Stimulated activated CD4-positive, alpha-beta T cell treated with anti-CD3 and anti-CD28 coated beads, Interleukin-15, amount 100 ng/mL, for 1 hour (primary cell): ENCODE measurements at places on chromosomes 5 and 9.

DNA sequence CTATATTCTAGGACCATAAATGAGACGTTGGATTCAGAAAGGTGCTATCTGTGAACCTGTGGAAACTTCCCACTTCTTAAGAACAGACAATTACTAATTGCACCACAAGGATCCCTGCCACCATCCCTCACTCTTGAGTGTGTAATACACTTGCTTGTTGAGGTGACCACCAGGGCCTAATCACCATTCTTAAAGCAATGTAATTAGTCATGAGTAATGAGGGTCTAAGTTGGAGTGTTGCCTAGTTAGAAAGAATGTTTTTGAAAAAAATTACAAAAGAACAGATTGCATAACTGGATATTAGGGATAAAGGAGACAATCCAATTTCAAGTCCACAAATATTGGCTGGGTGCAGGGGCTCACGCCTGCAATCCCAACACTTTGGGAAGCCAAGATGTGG is 56.9 kb upstream of the TRIO start:
- DNase-seq: no peak

- no peak for DNase-seq
Measured at GRCh38 chr5:160514866-160515265, 93.2 kb downstream of the PTTG1 start.

GRCh38 chr5:149886060-149886459 is 58.5 kb downstream of the PDE6A start:
- no peak for DNase-seq

GRCh38 chr5:162068412-162068811 is 839 bp downstream of the GABRG2 start:
- DNase-seq: no peak

DNA sequence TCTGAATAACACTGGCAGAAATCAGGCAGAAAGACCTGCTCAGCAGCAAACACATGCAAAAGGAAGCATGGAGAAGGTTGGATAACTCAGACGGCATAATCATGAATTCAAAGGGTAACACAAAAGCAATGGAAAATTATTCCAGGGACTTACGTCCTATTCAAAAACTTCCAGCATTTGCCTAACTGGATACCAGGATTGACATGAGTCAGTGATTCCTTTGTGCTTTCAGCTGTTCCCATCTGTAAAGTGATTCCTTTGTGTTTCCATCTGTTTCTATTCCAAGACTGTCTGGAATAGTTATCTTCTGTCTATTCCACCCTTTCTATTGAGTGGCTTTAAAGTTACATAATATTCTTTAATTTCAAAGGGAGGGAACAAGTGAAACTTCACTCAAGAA is 1361.7 kb upstream of the CDH9 start:
- no peak for DNase-seq

GRCh38 chr9:99269416-99269815 is 47.3 kb downstream of the SEC61B start:
- no peak for DNase-seq

- DNase-seq: no peak
Measured at GRCh38 chr9:137313326-137313936, 11.4 kb upstream of the NRARP start.

DNA sequence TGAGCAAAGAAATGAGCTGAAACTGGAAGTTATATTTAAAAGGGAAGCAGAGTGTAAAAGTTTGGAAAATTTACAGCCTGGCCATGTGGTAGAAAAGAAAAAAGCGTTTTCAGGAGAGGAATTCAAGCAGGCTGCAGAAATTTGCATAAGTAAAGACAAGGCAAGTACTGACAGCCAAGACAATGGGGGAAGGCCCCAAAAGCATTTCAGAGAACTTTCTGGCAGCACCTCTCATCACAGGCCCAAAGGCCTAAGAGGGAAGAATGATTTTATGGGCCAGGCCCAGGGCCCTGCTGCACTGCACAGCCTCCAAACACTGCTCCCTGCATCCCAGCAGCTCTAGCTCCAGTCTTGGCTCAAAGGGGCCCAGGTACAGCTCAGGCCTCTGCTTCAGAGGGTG is 169.7 kb downstream of the GLIS3 start:
- DNase-seq: no peak

- DNase-seq: no peak
Measured at GRCh38 chr9:38318759-38319495, 73.6 kb upstream of the ALDH1B1 start.

DNA sequence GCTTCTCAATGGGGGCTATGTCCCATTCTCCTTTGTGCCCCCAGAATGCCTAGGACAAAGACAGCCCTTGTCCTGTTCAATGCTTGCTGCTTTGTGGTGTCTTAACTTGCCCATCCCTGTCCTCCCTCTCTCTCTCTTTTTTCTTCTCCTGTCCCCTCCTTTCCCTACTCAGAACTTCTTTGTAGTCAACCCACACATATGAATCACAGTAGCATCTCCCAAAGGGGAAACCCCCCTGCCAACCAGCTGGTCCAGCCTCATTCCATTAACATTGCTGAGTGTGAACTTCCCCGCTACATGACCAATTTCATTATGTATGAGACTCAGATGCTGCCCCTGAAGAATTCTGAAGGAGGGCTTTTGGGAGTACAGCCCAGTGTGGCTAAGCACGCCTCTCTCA is 408.3 kb downstream of the ENC1 start:
- no peak for DNase-seq

DNA sequence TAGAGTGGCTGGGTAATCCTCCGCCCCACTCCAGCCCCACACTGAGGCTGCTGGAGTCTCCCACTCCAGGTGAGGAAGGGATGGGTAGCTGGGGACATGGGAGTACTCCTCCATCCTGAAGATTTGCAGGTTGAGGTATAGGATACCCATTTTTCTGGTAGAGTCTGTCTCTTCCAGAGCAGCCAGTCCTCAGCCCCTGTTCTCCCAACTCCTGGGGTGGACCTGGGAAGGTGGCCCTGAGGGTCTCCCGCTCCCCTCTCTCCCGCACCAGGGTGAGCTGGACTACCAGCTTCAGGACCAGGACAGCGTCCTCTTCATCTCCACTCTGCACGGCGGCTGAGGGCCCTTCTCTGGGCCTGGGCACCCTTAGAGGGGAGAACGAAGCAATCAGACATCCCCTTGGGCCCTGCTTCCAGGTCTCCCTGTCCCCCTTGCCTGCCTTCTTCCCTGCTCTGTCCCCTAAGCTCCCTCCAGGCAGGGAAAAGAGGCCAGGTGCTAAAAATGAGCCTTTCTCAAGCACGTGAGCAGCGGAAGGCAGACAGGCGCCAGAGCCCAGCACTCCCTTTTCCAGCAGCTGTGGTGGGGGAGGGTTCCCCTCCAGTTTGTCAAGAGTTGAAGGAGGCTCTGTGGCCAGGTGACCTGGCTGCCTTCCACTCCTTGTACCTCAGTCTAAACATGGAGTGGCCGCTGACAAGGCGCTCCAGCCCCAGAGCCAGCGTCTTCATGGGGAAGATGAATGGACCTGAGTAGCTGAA is 18.4 kb downstream of the URM1 start:
- DNase-seq: no peak

DNA sequence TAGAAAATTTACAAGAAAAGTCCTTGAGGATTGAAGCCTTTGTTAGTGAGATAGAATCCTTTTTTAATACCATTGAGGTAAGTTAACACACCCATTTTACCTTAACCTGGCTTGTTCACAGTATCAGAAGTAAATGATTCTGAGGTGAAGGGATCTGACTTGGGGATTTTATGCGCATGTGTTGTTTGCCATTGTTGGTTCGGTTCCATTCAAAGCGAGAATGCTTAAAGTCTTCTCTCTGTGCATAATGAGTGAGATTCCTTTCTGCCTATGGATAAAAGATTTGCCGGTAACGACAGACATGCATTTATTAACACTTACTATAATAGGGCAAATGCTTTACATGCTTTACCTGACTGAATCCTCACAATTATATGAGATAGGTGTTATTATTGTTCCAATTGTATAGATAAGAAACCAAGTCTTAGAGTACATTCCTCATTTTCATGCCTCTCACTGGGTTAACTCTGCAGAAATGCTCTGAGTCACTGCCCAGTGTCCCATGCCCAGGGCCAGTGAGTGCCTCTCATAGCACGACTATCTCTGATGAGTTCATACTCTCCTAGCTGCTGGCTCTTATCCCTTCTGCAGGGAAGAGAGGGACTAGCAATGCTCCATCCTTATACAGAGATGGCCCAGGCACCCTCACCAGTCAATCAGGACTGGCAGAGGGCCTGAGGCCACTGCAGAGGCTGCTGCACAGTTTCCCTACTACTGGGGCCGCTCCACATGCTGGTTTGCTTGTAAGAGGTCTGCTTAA is 54.4 kb downstream of the CMYA5 start:
- no peak for DNase-seq

GRCh38 chr9:74940600-74940999 is 12.1 kb downstream of the C9orf40 start:
- DNase-seq: no peak
